ENCODE measurements at places on chromosomes 4 and X.

DNA sequence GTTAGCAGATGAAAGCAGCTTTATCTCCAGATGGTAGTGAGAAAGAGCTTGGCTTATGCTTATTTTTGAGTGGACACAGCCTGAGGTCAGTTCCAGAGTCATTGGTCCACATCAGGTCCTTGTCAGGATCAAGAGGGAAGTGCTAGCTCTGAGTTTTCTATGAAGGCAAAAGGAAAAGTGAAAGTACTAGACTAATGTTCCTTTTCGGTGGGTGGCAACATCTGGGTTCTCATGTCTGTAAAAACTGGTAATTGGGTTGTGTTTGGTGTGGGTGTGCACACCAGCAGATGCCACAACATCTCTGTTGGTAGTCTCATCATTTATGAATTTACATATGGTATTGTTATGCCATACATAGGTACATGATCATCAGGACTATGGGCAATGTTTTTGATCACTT lies 210.5 kb downstream of the PWWP3B start:
- DNase-seq: no peak

DNA sequence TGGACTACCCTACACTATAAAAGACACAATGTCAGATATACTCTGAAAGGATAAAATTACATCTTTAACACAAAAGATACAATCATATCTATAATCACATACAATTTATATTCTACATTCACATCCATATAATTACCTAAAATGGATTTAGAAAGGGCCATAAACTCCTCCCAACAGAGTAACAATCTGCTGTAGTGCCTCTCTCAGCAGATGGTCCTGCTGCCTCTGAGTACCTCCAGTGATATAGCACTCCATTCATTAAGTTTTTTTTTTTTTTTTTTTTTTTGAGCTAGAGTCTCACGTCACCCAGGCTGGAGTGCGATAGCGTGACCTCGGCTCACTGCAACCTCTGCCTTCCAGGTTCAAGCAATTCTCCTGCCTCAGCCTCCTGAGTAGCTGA lies 7.4 kb downstream of the ANKRD37 start:
- DNase-seq: no peak

- DNase-seq: no peak
These were observed 159.1 kb upstream of the PSAPL1 start for GRCh38 chr4:7593646-7594412.

GRCh38 chrX:40318076-40318475 lies 220.3 kb upstream of the BCOR start:
- no peak for DNase-seq

DNA sequence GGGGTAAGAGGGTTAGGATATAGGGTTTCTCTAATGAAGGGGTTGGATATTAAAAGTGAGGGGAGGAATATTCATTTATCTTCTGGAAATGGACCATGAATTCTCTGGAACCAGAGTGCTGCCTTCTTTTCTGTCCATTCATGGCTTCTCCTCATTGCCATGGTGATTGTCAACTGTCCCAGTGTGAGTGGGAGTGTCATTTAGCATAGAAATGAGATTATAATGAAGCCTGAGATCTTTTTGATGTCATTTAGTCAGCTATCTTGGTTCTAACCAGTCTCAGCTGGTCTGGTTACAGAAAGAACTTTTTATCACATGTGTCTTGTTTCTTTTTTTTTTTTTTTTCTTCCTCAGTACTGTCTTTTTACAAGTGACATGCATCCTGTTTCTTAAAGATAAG lies 497.3 kb upstream of the PITX2 start:
- no peak for DNase-seq

DNA sequence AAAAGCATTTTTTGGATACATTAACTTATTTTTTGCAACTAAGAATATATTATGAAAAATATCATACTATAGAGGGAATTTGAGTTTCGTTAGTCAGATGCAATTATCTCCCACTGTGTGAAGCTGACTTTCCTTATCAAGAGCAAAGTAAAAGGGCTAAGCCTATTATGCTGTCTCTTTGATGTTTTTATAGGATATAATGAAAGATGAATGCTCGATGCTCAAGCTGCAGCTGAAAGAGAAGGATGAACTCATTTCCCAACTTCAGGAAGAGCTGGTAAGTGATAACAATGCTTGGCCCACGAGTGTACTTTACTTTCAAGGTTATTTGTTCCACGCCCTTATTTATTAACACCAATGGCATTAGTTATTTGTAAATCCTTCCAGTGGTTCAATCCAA lies 688.4 kb downstream of the CCSER1 start:
- no peak for DNase-seq

- peak; percentile 85 for DNase-seq
These were observed 12.6 kb downstream of the SRD5A3 start for GRCh38 chr4:55358668-55359067.

DNA sequence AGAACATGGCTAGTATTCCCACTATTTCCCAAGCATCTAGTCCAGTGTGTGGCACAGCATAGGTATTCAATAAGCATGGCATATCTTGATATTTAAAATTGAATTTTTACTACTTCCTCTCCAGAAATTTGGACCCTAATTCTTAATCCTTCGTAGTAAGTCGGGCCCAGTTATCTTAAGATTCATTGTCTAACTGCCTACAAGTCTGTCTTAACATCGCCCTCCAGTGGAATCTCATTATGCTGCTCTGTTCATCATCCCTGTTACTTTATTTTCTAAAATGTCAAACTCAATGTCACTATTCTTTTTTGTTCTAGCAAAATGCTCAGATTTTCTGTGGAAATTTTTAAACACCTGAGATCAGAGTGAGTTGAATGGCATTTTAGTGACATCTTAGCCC lies 606.2 kb downstream of the KLHL13 start:
- DNase-seq: no peak

DNA sequence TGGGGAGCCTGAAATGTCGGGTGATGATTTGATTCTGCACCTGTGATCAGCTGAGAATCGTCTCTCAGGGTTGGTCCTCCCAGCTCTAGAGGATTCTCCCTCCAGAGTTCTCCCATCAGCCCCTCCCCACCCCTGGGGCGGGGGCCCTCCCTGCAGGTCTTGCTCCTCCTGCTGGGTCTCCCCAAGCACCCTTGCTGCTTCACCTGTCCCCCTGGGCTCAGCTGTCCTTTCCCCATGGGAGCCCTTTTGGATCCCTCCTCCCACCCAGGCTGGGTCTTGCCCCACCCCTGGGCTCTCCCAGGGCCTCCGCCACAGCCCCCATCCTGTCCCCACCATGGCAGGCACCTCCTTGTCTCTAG lies 22.2 kb downstream of the PSAPL1 start:
- DNase-seq: no peak

DNA sequence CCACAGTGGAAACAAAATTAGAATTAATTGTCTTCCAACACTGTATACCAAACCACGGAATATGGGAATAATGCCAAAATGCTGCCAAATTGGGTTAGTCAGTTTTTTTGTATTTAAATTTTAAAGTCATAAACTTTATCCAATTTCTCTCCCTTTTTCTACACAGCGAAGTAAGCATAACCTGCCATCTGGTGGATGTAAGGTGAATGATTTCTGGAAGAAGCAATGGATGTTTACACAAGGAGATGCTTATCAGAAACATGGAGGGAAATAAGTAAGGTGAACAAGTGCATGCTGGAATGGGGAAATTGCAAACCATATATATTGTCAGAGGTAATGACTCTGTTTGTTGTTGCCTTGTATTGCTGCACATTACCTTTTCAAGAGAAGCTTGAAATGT lies 691.9 kb downstream of the TECRL start:
- DNase-seq: no peak

DNA sequence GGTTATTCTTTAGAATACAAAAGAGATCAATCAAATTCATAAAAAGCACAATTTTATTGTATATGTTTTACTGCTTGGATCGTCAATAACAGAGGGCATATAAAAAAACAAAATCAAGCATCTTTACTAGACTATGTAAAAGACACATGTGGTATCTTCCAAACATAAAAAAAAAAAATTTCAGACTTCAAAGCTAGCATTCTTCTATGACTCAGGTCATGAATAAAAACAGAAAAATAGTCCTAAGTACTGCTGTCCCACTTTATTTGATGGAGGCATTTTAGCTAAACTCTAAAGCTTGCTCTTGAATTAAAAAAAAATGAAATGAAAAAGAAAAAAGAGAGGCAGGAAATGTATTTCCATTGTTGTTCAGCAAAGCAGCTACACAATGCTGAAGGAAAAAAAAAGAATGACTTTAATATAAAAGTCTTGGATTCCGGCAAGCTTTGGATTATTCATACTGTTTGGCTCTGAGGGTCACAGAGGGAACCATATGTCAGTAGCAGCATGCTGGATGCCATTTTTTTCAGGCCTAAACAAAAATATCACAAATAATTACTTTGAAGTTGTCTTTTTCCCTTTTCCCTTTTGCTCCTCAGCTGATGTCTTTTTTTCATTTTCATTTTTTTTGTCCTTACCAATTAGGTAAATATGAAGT lies 249.1 kb upstream of the DIAPH2 start:
- DNase-seq: peak; percentile 7

DNA sequence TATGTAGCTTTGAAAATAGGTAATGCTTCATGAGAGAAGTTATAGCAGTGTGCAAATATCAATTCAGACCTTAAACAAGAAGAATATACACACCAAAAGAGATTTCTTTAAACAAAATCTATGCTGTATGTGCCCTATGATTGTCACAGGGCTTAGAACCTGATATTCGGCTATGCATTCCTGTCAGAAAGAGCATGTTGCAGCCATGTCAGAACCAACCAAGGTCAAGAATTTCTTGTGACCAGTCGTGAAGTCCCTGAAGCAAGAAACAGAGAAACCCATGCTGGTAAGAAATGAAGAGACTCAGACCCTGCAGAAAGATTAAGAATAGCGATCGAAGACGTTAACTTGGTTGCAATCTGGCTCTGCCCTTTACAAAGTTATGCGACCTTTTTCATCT lies 210.3 kb upstream of the SPIN4 start:
- peak; percentile 6 for DNase-seq

DNA sequence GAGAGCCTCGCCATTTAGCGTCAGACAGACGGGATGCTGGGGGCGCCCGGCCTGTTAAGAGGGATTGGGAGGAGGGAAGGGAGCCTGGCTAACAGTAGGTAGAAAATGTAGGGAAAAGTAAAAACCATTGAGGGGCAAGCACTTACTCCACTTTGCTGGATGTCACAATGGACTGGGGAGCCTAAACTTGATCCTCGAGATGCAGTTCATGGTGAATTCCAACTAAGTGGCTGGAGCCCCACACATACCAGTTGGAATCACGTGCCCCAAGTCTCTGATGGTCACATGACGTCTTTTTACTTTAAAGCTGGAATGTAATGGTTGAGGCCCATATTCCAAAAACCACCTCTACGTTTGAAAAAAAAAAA lies 1.5 kb downstream of the PLS3 start:
- peak; percentile 15 for DNase-seq

- peak; percentile 68 for DNase-seq
These were observed 2.8 kb upstream of the CHIC2 start for GRCh38 chr4:54067166-54067565.

DNA sequence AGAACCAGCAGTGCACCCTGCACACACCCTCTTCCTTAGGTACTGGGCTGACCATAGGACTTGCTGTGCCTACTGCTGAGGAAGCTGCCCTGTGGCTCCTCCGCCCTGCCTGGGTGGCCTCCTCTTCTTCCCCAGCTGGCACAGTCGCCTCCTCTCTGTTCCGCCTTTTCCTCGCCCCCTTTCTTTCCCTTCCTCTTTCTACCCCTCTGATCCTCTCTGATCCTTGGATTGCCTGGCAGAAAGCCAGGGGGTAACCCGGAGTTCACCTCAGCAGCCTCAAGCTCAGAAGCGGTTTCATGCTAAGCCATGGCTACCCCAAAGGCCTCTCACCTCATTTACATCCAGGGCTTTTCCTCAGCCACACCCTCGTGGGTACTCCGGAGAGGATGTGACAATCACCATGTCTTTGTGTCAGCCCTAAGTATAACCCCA lies 136.2 kb downstream of the SMIM20 start:
- no peak for DNase-seq

DNA sequence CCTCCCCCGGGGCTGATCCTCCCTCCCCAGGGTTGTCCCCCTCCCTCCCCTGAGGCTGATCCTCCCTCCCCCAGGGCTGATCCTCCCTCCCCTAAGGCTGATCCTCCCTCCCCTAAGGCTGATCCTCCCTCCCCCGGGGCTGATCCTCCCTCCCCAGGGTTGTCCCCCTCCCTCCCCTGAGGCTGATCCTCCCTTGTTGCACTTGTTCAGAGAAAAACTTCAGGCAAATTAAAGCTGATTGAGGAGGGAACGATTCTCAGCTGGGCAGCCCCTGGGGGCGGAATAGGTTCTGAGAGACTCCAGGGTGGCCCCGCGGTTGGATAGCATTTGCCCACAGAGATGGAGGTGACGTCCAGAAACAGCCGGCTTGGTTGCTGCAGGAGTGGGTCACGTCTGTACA lies 110.7 kb upstream of the ADRA2C start:
- no peak for DNase-seq

- DNase-seq: no peak
These were observed 5.4 kb upstream of the NAA15 start for GRCh38 chr4:139295942-139296299.

GRCh38 chrX:107731831-107732502 lies 43.6 kb downstream of the TSC22D3 start:
- DNase-seq: peak; percentile 18

DNA sequence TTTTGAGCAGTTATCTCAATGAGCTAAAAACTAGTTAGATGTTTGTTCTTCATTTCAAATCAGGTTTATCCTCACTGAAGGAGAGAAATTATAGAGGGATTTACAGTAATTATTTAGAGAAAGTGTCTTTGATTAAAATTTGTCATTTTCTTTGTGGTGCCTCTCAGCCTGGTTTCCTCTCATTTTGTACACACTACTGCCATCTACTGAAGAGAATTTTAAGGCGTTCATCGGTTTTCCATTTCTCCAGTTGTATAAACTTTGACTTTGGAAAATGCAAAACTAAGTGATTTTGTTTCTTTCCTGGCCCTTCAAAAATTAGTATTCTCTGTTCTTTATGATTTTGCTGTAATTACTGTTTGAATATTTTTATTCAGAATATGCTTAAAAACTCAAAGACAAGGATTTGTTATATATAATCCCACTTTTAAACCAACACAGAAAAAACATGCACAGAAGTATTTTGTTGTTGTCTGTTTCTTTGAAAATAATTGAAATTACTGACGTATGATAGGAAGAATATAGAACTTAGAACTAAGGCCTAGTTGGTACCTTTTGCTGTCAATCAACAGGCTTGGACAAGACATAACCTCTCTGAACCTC lies 34.4 kb upstream of the ANXA3 start:
- peak; percentile 47 for DNase-seq
